Sciatic nerve (tissue), 2 donors: ENCODE measurements at places on chromosomes 12 and 14. TPM values are rescaled to one million over a fixed set of nuclear protein-coding genes. Genes with fewer than 3 reads are reported as not detected.

DNA sequence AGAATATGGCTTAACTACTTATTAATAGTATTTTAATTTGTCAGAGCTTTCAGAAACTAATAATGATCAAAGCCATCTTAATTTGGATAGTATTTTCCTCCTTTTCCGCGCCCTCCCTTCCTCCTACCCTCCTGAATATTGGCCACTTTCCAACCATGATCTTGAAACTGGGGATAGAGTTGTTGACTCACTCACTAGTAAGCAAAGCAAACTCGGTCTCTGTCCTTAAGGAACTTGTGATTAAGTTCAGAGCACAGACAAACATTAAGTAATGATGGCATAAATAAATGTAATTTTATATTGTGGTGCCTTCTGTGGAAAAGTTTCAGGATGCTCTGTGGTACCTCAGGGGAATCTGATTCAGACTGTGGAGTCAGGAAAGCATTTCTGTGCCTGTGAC lies 75.7 kb downstream of the LRRK2 start:
- no peak for DNase-seq

SSPN gene
- total RNA-seq, result 119 TPM

DNA sequence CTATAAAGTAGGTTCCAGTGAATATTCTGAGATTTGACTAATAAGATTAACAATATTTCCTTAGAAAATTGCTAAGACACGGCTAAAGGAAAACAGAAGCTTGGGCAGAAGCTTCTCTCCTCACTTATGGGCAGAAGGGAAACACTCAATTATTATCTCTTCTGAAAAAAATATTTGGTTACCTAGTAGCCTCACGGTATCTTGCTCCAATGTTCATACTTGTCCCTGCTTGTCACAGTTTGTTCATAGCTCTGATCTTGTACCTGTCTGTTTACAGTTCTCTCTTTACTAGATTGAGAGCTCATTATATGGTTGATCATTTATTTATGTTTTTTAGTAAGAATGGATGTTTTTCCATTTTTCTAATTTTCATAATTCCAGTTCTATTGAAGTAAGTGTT lies 458.0 kb upstream of the ATP2B1 start:
- DNase-seq, result no peak

DNA sequence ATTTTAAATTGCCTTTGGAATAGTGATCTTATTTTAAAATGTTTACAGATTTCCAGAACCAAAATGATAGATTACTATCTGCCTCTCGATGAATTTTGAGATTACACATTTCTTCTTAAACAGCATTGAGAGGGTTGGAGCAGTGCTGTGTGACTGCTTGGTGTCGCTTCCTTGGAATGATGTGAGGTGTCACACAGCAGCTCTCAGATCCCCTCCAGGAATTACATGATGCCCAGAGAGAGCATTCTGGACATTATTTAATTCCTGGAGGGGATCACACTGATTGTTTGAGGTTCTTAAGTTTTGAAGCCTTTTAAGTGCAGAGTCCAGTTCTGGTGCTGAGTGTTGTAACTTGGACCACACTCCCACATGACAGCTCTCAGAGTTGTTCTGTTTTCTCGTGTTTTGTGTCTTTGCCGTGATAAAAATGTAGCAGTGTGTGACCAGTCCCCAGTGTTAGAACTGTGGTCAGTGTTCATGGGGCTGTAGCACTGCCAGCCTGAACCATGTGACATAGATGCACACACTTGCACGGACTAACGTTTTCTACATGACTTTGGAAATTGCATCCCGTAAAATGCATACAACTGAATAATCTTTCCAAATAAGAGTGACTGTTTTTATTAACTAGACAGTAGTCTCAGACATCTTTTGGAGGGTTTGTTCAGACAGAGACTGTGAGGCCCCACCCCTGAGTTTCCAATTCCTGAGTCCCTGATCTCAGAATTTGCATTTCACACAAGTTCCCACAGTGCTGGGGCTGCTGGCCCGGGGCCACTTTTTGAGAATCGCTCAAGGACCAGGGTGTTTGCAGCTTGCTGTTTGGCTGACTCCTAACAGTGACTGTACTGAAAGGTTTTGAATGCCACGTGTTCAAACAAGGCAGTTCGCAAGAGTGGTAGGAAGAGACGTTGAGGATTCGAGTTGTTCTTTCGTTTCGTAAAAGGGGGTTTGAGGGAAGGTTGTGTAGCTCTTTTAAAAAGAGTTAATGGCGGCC lies 26.0 kb downstream of the XRCC3 start:
- no peak for DNase-seq

DNA sequence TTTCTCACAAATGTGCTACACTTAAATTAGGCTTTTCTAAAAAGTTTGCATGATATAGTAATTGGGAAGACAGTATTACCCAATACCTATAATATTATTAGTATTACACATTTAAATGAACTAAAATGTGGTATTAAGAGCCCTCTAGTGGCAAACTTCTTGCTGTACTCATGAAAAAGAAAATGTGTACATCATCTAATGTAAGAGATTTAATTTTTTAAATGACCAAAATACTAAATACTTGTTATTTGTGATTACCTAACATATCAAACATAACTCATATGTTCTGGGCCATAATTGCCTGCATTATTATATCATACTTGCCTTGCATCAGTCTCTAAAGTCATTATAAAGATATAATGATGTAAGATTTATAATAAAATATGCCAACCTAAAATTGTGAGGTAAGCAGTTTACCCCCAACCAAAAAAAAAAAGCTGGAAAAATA lies 64.2 kb downstream of the DNAI7 start:
- DNase-seq, result no peak

DNA sequence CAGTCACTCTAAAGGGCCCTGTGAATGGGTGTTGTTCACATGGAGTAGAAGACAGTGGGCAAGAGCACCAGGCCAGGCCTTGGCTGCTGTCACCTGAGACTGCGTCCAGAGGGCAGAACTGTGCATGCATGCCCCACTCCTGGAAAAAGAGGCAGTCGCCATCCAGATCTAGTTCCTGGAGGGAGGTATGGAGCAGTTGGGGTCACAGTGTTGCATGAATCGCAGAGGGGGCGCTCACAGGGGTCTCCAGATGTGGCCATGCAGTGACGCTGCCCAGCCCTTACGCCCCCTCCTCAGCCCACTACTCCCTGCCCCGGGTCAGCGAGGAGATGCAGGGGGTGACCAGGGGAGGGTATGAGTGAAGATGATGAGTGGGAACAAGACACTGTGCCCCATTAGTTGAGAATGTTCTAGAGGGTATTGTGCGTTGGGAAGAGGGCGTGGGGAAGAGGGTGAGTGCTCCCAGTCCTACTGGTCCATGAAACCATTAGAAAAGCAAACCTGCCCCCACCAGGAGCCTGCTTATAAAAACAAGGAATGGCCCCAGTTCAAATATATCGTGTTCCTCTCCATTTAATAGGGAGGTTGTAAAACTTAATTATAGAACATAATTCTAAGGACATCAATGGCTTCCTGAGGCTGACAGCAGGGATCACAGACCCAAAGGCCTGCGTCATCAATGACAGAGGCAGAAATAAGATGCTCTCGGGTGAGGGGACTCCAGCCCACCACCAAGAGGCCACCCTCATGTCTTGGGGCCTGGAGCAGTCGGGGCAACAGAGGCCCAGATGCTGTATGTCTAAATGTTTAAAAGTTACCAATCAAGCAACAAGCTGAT lies 32.2 kb upstream of the BCL7A start:
- DNase-seq, result no peak

GRCh38 chr12:123948796-123949769 lies 23.5 kb downstream of the CCDC92 start:
- DNase-seq, result no peak

SCARB1 gene
- 69.2 TPM for total RNA-seq

DNA sequence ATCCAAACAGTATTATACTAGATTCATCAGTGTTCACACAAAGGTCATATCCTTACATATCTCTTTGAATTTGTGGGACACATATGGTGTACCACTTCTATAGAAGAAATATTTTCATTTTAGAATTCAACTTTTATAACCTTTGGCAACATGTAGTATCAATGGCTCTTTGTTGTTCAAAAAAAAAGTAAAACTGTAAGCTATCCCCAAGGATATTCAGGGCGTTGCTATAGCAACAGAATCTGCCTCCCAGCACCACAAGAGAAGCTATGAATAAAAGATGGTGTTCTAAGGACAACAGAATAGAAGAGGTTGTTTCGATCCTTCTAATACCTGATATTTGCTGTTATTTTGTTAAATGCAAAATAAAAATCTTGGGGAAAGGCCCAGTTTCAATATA lies 139.3 kb downstream of the BRMS1L start:
- no peak for DNase-seq

INSM2 gene
- total RNA-seq, result not detected

EIF2S3B gene
- 0.62 TPM for total RNA-seq

DNA sequence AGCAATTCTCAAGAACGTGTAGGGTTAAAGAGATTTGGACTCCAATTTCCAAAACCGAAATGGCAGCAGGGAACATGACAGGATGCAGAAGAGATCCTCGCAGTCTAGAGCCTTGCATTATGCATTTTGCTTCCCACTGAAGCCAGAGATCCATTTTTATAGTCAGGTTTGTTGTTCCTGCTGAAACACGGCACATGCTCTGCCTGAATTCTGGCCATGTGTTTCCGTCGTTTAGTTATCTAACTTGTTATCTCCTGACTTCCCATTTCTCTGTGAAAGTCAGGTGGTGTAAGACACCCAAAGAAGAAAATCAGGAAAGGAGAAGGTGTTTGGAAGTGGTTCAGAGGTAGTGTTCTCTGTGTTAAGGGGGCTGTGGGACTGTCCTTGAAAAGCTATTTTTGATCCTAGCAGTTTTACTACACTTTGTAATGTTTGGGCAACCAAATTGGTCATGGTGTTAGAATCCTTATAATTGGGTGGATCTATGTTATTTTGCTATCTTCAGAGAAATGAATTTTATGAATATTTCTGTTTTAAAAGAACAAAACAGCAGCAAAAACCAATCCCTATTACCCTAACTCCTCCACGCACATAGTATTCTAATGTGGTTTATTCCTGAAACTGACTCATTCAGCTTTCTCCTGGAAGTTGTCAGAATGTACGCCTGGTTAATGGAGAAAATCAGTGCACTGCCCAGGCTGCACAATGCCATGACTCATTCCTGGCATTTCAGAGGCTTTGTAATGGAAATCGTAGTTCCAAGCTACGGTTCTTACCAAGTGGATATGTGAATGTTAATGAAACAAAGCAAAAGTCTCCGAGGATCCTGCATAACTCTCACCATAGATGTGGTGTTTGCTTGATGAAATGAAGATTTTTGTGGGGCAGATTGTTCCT lies 110.1 kb downstream of the SAMD4A start:
- DNase-seq, result no peak

CCDC196 gene
- not detected for total RNA-seq

DNA sequence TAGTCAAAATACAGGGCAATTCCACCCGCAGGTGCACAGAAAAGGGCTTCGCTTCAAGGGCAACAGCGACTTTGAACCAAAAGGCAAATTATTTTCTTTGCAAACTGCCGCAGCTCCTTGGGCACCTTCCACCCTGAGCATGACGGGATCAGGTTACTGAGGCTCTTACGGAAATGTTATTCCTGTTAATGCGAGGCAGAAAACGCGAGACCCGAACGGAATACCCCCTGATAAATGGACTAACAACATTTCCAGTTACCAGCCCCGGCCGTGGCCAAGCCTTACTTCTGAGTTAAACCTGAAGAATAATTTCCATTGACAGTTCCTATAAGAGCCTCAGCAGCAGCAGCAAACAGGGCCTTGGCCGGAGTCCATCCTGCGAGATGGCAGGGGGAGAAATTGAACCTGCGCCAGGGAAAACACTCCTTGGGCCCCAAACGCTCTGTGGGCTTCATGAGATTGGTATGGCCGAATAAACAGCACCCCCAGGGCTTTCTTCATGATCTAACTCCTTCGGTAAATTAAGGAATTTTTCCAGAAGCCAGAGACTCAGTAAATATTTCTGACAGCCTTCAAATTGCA lies 70.0 kb upstream of the DICER1 start:
- no peak for DNase-seq

DNA sequence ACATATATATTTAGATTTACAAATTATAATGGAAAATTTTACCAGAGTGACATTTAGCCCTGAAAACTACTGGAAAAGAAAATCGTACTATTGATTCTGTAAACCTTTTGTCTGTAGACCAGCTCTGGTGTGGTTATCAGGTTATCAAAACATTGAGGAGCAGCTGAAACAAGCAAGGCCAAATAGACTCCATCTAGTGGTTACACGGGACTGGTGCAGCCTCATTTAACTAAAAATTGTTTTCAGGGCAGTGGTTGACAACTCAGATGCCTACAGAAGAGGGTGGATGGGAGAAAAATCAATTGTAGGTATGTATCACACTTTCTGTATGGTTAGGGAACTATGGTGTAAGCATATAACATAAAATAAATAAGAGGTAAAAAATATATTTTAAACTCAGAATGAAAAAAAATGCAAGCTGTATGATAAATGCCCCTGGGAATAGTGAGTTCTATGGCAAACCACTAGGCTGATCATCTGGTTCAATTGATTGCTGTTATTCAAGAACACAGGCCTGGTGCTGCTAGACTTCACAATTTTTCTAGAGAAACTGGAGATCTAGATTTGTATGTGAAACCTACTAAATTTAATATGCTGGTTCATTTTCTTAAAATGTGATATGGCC lies 51.2 kb downstream of the ACSS3 start:
- no peak for DNase-seq

DNA sequence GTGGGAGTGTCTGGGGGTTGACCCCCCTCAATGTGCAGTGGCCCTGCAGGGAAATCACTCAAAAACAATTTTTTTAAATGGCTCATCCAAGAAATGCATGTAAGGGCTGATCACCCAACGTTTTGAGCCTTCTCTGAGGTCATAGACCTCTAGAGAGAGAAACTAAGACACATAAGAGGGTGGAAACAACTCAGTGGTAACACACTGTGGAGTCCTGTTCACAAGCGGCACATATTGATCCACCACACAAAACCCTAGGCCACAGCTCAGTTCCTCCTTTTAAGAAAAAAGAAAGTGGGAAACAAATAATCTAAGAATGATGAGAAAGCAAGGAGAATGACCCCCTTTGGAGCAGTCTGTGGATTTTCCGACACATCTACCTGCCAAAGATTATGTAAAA lies 83.0 kb upstream of the METAP2 start:
- DNase-seq, result no peak
